ENCODE measurements at places on chromosomes 3 and 15.

DNA sequence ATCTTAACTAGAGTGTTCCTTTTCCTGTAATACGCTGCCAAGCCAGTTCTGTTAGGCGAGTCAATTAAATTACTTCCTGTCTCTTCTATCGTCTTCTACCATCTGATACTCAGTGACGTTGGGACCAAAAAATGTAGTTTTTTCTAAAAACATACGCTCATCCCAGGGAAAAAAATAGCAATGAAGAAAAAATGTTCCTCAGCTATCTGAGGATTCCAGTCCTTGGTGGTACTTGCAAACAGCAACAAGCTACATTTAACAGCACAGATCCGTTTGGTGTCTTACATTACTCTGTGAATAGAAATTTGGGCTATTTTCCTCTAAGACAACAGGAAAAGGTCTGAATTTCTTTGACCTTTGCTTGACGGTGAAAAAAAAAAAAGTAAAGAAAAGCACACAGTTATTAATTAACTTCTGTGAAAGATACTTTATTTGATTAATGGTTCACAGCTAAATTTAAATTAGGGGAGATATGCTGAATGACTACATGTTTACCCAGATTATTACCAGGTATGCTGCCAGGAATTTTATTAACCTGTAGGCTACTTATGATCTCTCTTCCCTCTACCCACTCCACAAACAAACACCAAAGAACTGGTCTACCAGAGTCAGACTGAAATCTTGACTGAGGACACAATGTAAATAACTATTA lies 254.4 kb upstream of the ZPLD1 start:
- DNase-seq: no peak

GRCh38 chr3:137988982-137989381 lies 21.0 kb upstream of the CLDN18 start:
- DNase-seq: no peak

GRCh38 chr3:98966862-98967546 lies 65.5 kb upstream of the DCBLD2 start:
- DNase-seq: no peak

DNA sequence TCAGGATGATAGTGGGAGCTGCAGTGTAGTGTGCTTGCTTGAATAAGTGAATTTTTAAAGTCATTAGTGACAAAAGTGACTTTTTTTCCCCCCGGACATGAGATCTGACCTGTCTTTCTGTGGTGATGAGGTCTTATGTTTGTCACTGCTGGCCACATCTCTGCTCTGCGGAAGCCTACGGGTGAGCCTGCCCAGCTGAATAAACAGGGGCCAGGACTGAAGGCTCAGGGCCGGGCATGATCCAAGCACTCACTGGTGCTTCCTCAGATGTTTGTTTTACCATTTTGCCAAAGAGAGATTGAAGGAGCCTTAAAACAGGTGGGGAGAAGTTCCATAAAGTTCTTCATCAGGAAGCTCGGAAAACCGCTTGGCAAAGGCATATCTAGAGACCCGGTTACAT lies 35.0 kb downstream of the RPL39L start:
- DNase-seq: no peak

- DNase-seq: peak; percentile 18
These were observed 18.3 kb upstream of the CFAP100 start for GRCh38 chr3:126376444-126376843.

DNA sequence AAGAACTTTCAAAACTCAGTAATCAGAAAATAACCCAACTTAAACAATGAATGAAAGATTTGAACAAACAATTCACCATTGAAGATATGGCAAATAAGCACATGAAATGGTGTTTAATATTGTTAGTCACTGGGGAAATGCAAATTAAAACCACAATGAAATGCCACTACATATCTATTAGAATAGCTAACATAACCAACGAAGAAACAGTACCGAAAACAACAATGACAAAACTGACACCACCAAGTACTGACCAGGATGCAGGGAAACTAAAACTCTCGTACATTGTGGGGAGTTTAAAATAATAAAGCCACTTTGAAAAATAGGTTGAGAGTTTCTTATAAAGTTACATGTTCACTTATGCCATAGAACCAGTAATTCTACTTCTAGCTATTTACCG lies 69.1 kb downstream of the KBTBD8 start:
- DNase-seq: no peak

DNA sequence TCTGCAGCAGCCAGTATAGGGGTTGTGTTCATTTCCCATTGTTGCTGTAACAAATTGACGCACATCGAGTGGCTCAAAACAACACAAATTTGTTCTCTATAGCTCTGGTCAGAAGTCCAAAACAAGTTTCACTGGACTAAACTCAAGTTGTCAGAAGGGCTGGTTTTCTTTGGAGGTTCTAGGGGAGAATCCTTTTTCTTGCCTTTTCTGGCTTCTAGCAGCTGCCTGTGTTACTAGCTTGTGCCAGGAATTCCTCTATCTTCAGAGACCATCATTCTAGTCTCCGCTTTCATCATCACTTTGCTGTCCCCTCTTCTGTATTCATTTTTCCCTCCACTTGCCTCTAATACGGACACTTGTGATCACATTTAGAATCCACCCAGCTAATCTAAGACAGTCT lies 20.5 kb downstream of the GASK1A start:
- no peak for DNase-seq

- DNase-seq: no peak
These were observed 32.1 kb upstream of the NUDT16 start for GRCh38 chr3:131349454-131349853.

- no peak for DNase-seq
These were observed 26.9 kb downstream of the BMF start for GRCh38 chr15:40081691-40082194.

- DNase-seq: no peak
These were observed 35.0 kb downstream of the BBX start for GRCh38 chr3:107557743-107558142.

- DNase-seq: no peak
These were observed 226.9 kb downstream of the ZNF385D start for GRCh38 chr3:21524133-21524532.

DNA sequence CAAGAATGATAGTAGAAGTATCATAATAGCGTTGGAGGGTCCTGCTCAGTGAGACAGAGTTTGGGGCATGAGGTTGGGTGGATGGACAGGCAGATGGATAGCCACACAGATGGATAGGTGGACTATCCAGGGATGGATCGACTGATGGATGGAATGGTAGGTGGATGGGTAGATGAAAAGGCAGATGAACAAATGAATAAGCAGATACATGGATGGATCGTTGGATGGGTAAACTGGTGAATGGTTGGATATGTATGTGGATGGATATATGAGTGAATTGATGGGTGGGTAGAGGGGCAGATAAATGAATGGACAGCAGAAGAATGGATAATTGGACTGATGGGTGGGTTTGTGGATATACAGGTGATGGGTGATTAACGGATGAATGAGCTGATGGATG lies 9.5 kb downstream of the CPNE9 start:
- DNase-seq: no peak

DNA sequence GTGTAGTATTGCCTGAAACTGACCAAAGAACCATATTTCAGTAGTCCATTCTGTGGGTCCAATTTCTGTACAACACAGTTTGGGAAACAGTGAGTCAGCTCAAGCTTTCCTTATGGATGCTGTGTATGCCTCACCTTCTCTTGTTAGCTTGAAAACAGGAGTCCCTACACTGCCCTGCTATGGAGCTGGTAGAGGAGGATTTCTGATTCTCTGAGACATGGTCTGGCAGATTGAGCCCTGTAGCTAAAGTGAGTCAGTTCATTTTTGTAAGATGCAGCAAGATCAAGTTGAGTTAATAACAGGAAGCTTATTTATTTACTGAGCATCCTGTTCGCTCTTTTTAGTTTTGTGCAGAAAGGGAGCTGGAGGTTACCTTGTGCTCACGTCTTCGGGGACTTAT lies 424.1 kb upstream of the RBMS3 start:
- DNase-seq: no peak

DNA sequence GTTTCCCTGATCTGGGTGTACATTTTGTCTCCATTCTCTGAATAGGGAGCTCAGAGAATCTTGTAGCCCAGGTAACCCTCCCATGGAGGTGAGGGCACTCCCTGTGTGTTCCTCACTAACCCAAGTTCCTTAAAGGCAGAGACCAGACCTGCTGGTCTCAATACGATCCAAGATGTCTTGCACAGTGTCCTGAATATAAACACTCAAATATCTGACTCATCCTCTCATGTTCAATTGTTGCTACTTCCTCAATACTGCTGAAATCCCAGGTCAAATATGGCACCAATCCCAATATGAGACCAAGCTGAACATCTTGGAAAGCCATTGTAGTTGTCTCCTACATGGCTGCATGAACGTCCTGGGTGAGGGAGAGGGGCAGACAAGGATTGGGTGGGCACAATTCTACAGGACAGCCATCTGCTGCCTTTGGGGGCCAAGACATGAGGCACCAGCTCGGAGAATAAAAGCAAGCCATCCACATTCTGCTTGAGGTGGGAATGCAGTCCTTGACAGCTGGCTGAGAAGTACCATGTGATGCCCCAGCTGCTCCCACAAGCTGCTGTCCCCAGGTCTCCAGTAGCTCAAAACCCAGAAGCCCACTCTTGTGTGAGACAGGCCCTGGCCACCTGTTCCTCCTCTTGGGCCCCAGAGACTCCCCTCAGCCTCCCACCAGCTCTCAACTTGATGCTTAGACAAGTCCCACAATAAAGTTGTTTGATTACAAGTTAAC lies 18.2 kb downstream of the TBC1D2B start:
- DNase-seq: no peak

DNA sequence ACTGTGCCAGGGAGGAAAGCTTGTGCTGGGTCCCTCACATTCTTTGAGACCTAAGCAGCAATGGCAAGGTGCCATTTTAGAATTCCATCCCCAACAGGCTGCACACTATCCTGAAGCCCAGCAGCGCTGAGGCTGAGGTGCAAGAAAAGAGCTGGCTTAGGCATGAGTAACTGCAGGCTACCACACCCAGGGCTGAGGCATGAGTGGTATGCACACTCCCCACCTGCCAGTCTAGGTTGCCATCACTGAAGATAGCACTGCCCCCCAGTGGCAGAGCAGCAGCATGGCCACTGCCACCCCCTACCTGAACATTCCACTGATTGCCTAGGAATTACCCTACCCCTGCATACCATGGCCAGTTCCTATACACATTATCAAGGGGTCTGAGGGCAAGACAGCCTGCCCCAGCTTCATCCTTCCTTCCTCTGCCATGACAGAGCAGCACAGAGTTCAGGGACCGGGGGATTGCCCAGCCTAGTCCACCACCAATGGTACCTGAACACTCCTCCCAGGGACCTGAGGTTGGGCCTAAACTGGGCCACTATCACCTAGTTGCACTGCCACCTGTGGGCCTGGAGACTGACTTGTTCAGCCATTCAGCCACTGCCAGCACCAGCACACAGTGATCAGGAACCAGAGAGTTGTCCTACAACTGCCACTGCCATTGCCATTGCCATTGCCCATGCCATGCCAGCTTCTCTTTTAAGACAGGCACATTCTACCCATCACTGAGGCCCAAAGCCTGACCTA lies 129.8 kb downstream of the SATB1 start:
- peak; percentile 43 for DNase-seq

DNA sequence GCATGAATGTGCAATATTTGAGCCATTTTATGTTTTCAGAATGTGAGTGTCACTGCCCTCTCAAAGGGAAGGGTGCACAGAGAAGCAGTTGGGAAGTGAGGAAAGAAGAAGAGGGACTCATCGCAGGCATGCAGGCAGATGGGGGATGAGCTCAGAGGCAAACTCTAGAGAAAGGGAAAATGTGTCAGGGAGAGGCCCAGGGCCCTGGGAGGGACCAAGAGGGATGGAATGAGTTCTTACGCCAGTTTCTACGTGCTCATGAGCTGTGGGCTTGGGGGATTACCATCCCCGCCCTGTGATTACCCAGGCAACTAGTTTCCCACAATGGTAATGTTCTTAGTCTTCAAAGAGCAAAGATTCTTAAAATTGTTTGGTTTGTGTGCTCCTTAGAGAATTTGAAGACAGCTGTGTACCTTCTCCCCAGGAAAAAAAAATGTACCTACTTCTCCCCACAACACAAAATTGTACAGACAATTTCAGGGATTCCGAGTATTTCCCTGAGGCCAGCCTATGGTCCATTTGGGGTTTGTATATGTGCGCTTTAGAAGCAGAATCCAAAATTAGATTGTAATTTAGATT lies 17.8 kb downstream of the GCSAM start:
- no peak for DNase-seq

- DNase-seq: no peak
These were observed 73.5 kb downstream of the EDEM1 start for GRCh38 chr3:5260992-5261501.

DNA sequence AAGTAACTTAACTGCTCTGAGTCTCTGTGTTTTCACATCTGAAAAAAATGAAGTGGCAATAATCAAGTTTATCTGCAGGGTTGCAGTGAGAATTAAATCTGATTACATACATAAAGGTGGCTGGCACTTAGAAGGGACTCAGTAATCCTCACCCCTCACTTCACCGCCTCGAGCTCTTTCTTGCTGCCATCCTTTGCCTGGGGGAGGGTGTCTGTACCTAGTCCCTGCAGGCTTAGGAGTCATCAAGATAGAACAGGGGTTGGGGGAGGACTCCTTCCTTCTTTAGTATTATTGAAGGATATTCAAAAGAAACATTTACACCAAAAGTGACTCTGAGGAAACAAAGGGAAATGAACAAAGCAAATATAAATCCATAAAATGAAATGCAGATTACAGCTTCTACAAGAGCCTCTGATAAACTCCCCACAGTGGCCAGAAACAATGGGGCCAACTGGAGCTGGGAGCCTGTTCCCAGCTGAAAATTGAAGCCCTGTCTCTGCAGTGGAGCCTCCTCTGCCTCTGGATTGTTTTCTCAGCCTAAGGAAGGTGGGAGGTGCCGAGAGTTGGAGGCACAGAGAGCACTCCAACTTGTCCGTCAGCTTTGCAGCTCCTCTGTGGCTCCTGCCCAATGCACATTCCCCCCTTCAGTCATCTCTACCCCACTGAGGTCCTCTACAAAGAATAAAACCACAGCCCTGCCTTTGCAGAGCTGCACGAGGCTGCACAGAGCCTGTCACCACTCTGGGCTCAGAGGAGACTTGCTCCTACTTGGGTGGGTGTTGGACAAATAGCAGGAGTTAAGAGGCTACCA lies 41.8 kb downstream of the CRYGS start:
- no peak for DNase-seq

DNA sequence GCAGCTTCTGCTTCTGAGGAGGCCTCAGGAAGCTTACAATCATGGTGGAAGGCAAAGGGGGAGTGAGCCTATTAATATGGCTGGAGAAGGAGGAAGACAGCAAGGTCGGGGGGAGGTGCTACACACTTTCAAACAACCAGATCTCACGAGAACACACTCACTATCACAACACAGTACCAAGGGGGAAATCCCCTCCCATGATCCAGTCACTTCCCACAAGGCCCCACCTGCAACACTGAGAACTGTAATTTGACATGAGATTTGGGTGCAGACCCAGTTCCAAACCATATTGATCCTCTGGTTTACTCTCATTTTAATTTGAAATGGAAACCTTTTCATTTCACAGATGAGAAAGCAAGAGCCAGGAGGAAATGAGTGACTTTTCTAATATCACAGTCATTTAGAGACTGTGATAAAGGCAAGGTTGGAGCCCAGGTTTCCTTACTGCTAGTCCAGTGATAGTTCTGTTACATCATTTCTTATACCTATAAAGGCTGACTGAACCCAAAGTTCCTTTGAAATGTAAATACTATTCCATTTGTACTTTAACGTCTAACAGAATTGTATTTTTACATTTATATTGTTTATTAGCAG lies 105.8 kb upstream of the GAP43 start:
- DNase-seq: peak; percentile 22
